ENCODE measurements at places on chromosomes 11 and 22.

GRCh38 chr22:38901111-38901641 lies 29.2 kb upstream of the CBX6 start:
- no peak for DNase-seq

- no peak for DNase-seq
Measured at GRCh38 chr22:23053051-23053707, 17.1 kb upstream of the GNAZ start.

DNA sequence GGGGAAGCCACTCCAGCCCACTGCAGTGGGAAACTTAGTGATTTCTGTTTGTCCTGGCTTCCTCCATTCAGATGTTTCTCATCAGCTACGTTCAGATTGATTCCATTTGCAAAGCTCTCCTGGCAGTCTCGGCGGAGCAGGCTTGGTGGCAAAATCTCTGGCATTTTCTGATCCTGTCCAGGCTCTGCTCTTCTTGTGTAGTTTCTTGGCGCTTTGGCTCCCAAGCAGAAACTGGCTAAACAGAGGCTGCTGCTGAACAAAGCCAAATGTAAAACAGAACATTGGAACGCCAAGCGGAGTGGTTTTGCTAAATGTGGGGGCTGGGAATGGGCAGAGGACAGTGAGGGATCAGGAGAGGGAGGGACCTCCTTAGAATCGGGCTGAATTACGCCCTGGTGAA lies 36.7 kb downstream of the ADAMTS8 start:
- peak; percentile 22 for DNase-seq

DNA sequence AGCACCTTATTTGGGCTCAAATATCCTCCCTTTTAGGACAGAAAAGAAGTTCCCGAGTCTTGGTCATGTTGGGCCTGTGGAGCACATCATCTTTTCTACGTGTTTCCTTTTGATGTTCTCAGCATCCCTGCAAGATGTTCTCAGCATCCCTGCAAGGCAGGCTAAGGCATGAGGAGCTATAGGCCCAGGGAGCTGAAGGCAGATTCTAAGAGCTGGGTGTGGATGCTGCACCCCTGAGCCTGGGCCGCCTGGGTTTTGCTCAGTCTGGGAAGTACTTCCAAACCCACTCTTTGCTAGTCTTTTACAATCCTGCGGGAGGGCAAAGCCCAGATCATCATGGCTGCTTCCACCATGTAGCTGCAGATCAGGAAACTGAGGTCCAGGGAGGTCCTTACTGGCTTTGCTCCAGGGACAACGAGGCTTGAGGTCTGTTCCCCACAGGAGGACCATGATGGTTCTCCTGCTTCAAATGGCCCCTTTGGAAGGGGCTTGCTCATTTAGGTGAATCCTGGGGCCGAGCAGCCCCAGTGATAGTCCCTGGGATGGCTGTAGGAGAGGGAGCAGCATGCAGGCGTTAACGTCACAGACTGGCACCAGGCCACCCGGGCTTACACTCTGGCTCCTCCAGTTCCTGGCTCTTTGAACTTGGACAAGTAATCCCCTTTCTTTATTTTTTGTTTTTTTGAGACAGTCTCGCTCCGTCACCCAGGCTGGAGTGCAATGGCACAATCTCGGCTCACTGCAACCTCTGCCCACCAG lies 10.6 kb downstream of the LRRC75B start:
- DNase-seq, result no peak

- no peak for DNase-seq
Measured at GRCh38 chr22:47446821-47447810, 684.7 kb downstream of the TBC1D22A start.

- DNase-seq, result no peak
Measured at GRCh38 chr11:36403661-36404060, 106.4 kb downstream of the TRAF6 start.

GRCh38 chr11:134512571-134513538 lies 100.8 kb upstream of the B3GAT1 start:
- DNase-seq, result no peak

DNA sequence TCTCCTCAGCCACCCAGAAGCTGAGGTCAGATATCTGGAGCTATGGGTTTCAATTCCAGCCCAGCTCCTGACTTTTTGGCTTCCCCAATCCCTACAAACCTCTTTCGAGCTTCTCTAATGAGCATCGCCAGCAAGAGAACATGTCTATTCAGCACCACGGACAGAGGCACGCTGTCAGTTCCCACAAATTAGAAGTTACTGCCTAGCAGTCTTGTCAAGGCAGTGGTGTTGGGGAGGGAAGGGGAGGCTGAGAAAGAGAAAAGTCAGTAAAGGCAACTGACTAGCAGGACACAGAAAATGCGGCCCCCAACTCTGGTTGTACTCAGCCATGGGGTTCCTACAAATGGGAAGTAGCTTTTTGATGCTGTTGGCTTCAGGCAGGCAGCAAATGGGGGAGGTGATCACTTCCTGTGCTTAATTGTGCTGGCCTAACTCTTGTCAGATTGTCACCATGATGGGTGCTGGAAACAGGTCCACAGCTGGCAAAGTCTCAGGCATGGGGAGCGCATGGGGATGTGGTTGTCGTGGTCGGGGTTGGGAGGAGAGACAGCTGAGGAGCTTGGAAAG lies 205.9 kb downstream of the ST3GAL4 start:
- peak; percentile 81 for DNase-seq

DNA sequence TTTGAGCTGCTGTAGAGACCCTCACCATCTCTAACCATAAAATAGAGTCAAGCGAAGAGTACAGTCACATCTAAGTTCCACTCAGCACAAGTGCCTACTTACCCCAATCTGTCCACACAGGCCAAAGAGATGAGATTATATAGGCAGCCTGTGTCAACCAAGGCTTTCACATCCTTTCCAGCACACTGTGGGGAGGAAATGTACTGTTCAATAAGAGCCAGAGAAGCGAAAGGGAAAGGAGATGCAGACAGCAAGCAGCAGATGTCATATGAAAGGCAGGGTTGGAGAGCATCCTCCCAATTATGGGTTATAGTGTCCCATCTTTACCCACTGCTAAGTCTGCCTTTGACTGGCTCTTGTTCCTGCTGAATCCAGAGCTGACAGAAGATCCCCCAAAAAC lies 16.4 kb downstream of the NRIP3 start:
- DNase-seq, result no peak
